ENCODE measurements at places on chromosomes 3 and 15. TPM values are rescaled to one million over a fixed set of nuclear protein-coding genes. Genes with fewer than 3 reads are reported as not detected.

Gene STRIT1
- 0.15 TPM for polyA plus RNA-seq

Gene KBTBD13
- not detected for polyA plus RNA-seq

Gene ADCY5
- polyA plus RNA-seq = 48.9 TPM

Gene PDZRN3
- 4.2 TPM for polyA plus RNA-seq

Gene PARP15
- 0.33 TPM for polyA plus RNA-seq

Gene PLSCR4
- polyA plus RNA-seq = 1.8 TPM

Gene ARL14
- not detected for polyA plus RNA-seq

Gene NDN
- 40.9 TPM for polyA plus RNA-seq

Gene WDR72
- polyA plus RNA-seq = 1.6 TPM

Gene ZKSCAN7
- 5.5 TPM for polyA plus RNA-seq

Gene HPS3
- 23.7 TPM for polyA plus RNA-seq
